A172 (cell line): ENCODE measurements at places on chromosomes 11 and 22. TPM values are rescaled to one million over a fixed set of nuclear protein-coding genes. Genes with fewer than 3 reads are reported as not detected.

The HBB gene
- total RNA-seq, result not detected in 2 replicates

The RDX gene
- total RNA-seq, result 69.4 and 133 TPM in 2 replicates

The KCNQ1 gene
- 1.9 and 3.5 TPM in 2 replicates for total RNA-seq

The OR52E8 gene
- not detected in 2 replicates for total RNA-seq

The OR2D2 gene
- not detected in 2 replicates for total RNA-seq

The MFNG gene
- total RNA-seq, result 0.86 and 0.95 TPM in 2 replicates

The KCNQ1OT1 gene
- total RNA-seq, result 0.81 and 1.1 TPM in 2 replicates

The SLC17A6 gene
- not detected in 2 replicates for total RNA-seq

The FREY1 gene
- 0.24 and 0.26 TPM in 2 replicates for total RNA-seq

The ANO1 gene
- 1.8 and 2.6 TPM in 2 replicates for total RNA-seq

The SCGB1D2 gene
- not detected in 2 replicates for total RNA-seq

The KBTBD3 gene
- total RNA-seq, result 1.3 and 7.4 TPM in 2 replicates

The SLC35F2 gene
- 11.2 and 13.8 TPM in 2 replicates for total RNA-seq

The NUDT22 gene
- total RNA-seq, result 49.3 and 71.5 TPM in 2 replicates

The GTSE1 gene
- 13.7 and 14.4 TPM in 2 replicates for total RNA-seq

The TLCD5 gene
- 7.1 and 7.3 TPM in 2 replicates for total RNA-seq

The PARVG gene
- total RNA-seq, result not detected in 2 replicates

The SLC22A12 gene
- total RNA-seq, result not detected in 2 replicates

The NFAM1 gene
- 0.02 TPM in 1 of 2 replicates, not detected in the other for total RNA-seq

The DESI1 gene
- 15.2 and 15.8 TPM in 2 replicates for total RNA-seq

The PITPNM1 gene
- 27.0 and 29.9 TPM in 2 replicates for total RNA-seq

The CNGA4 gene
- total RNA-seq, result 0.17 TPM in 1 of 2 replicates, not detected in the other

The BEST1 gene
- 0.79 and 1.00 TPM in 2 replicates for total RNA-seq

The TH gene
- total RNA-seq, result 0.26 and 0.43 TPM in 2 replicates
